ENCODE measurements at places on chromosomes 7 and 10.

DNA sequence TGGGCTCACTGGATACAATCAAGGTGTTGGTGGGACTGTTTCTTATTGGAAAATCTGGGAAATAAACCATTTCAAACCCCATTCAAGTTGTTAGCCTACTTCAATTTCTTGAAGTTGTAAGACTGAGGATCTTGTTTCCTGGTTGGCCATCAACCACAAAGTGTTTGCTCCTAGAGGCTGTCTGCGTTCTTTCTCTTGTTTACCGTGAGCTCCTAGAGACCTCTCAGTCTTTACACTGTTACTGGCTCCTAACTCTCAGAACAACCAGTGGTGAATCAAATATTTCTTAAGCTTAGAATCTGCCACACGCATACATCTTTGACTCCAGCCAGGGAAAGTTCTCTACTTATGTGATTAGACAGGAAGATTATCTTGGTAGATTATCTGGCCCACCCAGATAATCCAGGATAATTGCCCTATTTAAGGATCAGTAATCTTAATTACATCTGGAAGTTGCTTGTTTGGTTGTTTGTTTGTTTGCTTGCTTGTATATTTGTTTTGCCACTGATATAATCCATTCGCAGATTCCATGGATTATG, 798.7 kb downstream of the IPMK start:
- no peak for DNase-seq

- peak; percentile 80 for DNase-seq
Measured at GRCh38 chr7:35519971-35520809, 174.7 kb downstream of the HERPUD2 start.

DNA sequence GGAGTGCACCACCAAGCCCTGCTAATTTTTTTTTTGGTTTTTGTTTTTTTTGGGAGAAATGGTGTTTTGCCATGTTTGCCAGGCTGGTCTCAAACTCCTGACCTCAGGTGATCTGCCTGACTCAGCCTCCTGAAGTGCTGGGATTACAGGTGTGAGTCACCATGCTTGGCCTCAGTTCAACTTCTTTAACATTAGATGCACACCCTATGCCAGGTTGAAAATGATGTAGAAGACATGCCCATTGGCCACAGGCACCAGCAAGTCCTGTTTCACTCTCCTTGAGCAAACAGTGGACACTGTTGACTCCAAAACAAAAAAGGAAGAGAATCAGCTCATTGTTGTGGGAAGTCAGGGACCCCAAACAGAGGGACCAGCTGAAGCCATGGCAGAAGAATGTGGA, 1205.3 kb downstream of the REEP3 start:
- DNase-seq, result no peak

DNA sequence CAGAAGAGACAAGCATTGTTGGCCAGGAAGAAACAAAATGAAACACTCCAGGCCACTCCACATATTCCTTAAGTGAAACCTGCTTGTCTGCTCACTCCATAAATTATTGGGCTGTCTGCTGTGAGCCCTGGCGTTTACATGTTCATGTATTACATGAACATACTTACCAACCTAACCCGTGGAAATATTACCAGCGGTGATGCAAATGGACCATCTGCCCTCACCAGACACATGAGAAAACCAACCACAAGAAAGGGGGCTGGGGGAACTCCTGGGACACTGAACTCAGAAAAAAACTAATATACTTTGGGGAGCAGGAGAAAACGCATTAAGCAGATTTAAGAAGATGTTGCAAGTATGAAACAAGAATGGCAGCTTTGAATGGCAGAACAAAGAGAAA, 731.2 kb upstream of the IGFBP3 start:
- DNase-seq, result no peak

DNA sequence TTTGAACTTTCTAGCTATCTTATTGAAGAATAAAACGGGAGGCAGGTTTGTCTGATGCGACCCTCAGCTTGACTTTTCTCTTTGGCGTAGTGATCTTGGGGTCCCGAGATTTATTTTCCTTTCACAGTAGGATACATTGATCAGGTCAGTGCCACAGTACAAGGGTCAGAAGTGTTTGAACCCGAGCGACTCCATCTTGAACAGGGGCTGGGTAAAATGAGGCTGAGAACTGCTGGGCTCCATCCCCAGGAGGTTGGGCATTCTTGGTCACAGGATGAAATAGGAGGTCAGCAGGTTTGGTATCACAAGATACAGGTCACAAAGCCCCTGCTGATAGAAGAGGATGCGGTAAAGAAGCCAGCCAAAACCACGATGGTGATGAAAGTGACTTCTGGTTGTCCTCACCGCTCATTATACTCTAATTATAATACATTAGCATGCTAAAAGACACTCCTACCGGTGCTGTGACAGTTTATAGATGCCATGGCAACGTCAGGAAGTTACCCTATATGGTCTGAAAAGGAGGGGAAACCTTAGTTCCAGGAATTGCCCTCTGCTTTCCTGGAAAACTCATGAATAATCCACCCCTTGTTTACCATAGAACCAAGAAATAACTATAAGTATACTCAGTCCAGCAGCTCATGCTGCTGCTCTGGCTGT, 3.0 kb upstream of the TECPR1 start:
- no peak for DNase-seq

- no peak for DNase-seq
Measured at GRCh38 chr7:43647339-43647672, 64.4 kb downstream of the STK17A start.

DNA sequence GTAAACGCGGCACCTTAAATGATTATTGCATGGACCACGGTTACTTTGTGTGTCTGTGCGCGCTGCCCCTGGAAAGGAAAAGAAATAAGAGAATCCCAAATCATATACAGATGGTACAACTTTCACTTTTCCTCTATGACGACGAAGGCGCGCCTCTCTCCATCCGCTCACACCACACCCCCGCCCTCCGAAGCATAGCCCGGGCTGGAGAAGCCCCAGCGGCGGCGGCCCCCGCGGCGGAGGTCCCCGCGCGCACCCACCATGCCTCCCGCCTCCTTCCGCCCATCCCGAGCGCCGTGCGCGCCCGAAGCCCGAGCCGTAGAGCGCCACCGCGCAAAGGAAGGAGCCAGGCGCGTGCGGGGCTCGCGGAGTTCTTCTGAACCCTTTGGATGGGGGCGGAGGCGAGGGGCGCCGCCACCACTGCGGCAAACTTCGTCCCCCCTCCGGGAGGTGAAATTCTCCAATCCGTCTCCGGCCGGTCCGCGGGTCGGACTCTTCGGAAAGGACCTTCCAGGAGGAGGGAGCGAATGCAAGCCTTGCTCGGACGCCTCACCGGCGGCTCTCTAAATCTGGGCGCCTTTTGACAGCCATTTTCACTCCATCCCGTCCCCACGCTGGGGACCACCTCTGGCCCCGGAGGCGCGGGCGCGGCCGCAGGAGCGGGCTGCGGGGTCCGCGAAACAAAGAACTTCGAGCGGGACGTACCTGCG, 588 bp downstream of the GLI3 start:
- DNase-seq, result peak; percentile 40

GRCh38 chr10:44865289-44865671, 45.9 kb upstream of the TMEM72 start:
- no peak for DNase-seq

DNA sequence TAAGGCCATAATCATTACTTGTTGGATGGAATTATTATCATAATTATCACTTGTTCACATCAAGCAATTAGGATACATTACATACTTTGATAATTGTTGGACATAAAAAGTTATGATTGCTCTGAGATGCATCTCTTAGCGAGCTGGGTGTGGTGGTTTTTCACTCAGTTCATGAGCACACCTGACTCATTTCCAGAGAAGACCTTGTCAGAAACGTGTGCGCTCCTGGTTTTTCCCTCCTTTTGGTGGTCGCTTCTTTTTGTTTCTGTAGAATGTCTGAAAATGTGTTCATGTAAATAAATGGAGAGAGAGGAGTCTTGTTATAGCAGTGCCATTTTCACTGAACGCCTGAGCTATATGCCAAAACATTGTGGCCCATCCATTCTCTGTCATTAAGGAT, 141.3 kb downstream of the PAXIP1 start:
- no peak for DNase-seq

DNA sequence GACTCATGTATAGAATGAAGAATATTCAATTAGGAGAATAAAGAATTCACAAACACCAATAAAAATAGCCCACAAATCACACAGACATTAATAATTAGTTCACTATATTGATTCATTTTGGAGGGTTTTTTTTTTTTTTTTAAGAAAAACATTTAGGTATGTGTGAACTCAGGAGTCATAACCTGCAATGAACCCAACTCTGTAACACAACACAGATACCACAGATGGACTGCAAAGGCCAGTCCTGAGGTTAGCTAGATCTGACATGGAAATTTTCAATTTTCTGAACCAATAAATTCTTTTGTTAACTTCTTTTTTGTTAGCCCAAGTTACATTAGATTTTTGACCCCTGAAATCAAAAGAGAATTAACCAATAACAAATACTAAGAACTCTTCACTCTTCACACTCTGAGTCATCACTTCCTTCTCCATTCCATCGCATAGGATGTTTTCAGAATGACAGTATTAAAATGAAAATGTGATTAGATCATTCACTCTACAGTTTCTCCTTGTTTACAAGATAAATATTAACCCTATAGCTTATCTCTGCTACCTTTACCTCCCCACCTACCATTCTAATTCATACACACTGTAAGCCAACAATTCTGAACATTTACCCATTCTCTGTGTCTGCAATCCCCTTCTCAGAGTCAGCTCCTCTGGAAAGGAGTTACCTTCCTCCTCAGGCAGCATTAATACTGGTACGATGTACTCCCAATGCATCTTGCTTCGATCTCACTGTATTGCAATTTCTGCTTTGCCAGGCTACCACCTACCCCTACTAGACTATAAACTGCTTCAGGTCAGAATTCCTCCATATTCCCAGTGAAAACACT, 141.5 kb downstream of the LRRN3 start:
- no peak for DNase-seq

DNA sequence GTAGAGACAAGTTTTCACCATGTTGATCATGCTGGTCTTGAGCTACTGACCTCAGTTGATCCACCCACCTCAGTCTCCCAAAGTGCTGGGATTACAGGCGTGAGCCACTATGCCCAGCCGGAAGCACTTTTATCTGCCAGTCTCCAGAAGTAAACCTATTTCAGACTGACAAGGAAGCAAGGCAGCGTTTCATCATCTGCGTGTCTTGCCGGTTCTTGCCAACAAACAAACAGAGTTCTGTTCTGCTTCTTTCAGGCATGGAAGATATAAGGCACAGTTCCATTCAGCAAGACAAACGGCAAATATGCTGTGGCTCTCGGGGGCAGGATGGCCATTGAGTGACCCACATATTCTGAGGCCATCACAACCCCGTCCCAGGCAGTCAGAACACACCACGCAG, 15.5 kb upstream of the LARP4B start:
- no peak for DNase-seq

- no peak for DNase-seq
Measured at GRCh38 chr10:59905731-59906416, 482 bp downstream of the CCDC6 start.

Data from body of pancreas (tissue), 4 donors.